Fibroblast of pulmonary artery (primary cell): ENCODE measurements at places on chromosomes 11 and 22.

- no peak for DNase-seq
These were observed 4.6 kb downstream of the TECTA start for GRCh38 chr11:121105481-121106195.

GRCh38 chr11:8740129-8740528 lies 57.5 kb downstream of the RPL27A start:
- no peak for DNase-seq

DNA sequence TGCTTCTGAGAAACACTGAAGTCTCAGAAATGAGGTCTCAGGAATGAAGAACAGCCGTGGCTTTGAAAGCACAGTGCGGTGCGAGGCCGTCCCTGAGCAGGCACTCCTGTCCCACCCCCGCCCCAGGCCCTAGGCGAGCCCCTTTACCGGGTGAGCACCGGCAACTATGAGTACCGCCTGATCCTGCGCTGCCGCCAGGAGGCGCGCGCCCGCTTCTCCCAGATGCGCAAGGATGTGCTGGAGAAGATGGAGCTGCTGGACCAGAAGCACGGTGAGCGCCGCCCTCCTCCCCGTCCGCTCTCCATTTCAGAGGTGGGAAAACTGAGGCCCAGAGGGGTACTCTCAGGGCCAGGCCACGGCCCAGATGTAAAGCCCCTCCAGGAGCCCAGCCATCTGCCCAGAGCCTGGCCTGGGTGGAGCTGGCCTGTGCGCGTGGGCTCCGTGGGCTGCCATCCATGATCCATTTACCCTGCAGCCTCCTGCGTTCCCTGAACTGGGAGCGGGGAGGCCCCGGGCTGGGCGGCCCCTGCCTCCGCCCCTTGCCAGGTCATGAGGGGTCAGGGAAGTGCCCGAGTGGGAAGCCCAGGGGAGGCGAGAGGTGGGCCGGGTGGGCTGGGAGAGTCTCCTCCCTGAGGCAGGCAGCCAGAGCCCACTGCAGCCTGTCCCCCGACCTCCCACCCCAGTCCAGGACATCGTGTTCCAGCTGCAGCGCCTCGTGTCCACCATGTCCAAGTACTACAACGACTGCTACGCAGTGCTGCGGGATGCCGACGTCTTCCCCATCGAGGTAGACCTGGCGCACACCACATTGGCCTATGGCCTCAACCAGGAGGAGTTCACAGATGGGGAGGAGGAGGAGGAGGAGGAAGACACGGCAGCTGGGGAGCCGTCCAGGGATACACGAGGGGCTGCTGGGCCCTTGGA lies 9.5 kb downstream of the SLC16A8 start:
- peak; percentile 58 for DNase-seq

DNA sequence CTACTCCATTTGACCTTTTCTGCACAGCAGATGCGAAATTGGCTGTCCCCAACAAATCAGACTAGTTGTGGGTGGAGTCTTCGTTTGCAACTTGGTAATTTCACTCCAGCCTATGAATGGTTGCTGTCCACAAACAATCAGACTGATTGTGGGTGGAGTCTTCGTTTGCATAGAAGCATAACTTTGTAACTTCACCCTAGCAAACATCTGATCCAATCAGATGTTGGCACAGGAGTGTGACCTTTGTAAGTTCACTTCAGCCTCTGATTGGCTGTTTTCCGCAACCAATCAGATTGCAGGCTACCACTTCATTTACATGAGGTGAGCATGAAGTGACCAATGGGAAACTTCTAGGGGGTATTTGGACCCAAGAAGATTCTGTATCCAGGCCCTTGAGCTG lies 16.3 kb upstream of the CABP2 start:
- DNase-seq, result no peak

DNA sequence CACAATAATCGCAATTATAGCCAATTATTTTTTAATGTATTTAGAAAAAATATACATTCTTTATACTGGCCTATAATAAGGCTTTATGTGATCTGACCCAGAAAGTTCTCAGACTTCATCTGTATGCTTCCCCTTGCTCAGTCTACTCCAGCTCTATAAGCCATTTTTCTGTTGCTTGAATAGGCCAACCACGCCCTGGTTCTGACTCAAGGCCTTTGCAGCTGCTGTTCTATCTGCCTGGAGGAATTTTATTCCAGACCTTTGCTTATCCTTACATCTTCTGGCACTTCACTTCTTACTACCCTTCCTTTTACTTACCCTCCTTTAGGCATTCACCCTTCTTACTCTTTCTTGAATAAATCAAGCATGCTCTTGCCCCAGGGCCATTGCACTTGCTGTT lies 54.9 kb upstream of the PDE3B start:
- no peak for DNase-seq

GRCh38 chr11:78727816-78728215 lies 153.2 kb upstream of the NARS2 start:
- no peak for DNase-seq
